ENCODE measurements at places on chromosomes 13 and 19.

- DNase-seq, result no peak
These were observed 240.9 kb downstream of the LIG4 start for GRCh38 chr13:107974409-107974808.

GRCh38 chr19:2600914-2601870 is 101.3 kb downstream of the GNG7 start:
- DNase-seq, result no peak

DNA sequence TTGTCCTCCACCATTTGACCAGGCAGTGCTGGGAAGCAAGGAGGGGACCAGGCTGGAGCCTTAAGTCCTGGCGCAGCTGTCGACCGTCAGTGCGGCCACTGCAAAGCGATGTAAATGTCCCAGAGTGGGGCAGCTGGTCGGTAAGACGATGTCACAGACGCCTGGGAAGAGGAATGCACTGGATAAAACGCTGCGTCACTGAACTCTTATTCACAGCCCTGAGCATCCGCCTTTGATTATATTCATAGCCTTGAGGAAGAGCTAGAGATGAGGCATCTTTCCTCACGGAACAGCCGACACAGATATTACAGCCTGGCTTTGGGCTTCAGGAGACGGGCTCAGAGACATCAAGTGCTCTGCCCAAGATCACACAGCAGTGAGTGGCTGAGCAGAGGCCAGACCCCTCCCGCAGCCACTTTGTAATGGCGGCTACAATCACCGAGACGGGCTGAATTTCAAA is 17.6 kb upstream of the TUBGCP3 start:
- DNase-seq, result no peak

GRCh38 chr13:112708560-112709240 is 18.9 kb downstream of the ATP11A start:
- no peak for DNase-seq

GRCh38 chr19:14089662-14090508 is 666 bp downstream of the SAMD1 start:
- DNase-seq, result peak; percentile 37

- no peak for DNase-seq
These were observed 1.2 kb downstream of the RCBTB2 start for GRCh38 chr13:48531416-48532255.

GRCh38 chr19:49680421-49681351 is 3.6 kb downstream of the PRMT1 start:
- peak; percentile 95 for DNase-seq

- DNase-seq, result peak; percentile 45
These were observed 22.4 kb upstream of the ARHGEF18 start for GRCh38 chr19:7326105-7326877.

DNA sequence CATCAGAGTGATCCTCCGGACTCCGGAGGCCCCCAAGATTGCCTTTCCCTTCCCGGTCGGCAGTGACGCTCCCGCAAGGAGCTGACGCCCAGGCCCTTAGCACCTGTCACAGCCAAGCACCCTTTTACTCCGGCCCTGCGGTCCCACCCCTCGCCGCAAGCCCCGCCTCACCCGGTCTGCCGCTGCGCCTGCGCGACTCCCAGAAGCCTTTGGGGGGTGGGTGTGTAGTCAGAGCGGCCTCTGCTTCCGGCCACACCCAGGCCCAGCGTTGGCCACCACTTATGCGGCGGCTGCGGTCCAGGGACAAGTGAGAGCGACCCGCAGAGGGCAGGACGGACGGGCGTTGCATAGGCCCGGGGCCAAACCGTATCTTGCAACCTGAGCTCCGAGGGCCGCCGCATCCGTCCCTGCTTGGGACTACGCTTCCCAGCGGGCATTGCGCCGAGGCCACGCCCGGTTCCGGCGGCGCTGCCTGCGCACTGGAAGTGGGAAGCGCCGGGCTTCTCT is 441 bp upstream of the ZFP28 start:
- DNase-seq, result peak; percentile 95

DNA sequence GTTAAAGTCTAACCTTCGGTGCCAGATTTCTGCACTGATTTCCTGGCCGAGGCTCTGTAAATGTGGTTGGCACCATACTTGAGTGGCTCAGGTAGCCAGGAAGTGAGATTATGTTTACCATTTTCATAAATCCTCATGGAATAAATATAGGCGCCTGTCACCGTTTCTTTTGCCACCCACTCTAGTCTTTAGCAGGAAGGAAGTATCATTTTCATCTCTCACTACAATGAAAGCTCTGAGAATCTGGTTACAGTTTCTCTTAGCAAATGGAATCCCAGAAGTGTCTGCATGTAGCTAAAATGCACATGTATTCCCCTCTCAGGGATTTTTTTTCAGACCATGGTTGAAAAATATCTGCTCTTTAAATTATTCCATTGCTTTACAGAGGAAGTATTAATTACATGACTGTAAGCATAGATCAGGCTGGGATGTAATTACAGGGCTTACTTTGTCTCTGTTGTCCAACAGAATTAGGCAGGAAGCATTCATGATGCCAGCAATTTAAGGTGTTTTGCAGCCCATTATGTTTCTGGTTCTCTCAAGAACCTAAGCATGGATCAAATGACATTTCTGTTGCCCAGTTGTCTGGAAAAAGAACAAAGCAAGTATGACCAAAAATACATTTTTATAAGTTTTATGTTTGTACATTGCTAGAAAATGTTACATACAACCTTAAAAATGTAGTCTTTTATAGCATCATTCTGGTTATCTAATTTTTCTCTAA is 221.7 kb upstream of the SPRY2 start:
- DNase-seq, result no peak

All from KBM-7 (cell line).